Hematopoietic multipotent progenitor cell treated with erythropoietin and hydrocortisone succinate and interleukin-3 and kit ligand, for 6 days (in vitro differentiated cells): ENCODE measurements at places on chromosomes 2 and 18.

DNA sequence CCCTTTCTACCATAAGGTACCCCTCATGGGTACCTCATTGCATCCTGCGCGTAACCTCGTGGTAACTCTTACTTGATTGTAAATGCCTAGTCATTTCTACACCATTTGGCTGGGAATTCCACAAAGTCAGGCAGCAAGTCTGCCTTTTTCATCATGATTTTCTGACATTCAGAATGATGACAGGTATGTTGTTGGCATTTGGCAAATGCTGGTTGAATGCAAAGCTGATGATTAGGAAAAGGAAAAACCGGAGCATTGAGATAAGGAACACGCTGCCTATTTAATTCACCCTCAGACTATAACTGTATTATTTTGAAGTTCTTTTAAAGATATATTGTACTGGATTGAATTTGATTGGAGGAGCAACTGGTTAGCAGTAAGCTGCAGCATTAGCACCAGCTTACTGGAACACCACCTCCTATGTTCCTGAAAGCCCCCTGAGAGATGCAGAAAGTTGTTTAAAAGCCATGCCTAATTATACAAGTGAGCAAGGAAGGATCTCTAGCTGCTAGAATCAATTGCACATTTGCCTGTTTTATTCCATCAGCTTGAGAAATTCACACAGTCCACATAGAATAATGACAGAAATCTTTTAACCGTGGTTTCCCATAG is 520.1 kb downstream of the LRP1B start:
- no peak for DNase-seq

DNA sequence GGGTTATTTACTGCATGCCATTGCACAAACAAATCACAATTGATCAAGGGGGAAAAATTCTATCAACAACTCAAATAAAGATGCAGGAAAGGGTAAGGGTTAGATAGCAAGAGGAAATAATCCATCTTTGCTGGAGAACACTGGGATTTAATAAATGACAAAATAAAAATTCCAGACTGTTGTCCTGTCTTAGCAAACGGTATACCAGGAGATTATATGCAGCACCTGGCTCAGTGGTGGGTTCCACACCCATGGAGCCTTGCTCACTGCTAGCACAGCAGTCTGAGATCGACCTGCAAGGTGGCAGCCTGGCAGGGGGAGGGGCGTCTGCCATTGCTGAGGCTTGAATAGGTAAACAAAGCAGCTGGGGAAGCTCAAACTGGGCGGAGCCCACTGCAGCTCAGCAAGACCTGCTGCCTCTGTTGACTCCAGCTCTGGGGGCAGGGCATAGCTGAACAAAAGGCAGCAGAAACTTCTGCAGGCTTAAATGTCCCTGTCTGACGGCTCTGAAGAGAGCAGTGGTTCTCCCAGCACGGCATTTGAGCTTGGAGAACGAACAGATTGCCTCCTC is 296.5 kb upstream of the THSD7B start:
- DNase-seq, result no peak

- no peak for DNase-seq
Observed at GRCh38 chr18:34840256-34840826, 130.2 kb downstream of the DTNA start.

- no peak for DNase-seq
Observed at GRCh38 chr2:122634920-122635319, 879.5 kb downstream of the TSN start.

GRCh38 chr2:97957432-97958183 is 38.1 kb downstream of the TMEM131 start:
- no peak for DNase-seq

DNA sequence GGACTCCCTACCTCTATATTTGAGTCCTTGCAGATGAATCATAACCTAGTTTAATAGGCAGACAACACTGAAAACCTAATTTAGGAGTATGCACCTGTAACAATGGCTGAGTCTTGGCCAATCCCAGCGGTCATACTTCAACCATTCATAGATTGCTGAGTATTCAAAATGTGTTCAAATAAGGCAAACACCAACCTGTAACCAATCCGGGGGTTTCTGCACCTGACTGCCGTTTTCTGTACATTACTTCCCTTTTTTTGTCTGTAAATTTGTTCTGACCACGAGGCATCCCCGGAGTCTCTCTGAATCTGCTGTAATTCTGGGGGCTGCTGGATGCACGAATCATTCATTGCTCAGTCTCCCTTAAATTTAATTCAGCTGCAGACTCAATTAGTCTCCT is 338.6 kb downstream of the STK39 start:
- DNase-seq, result peak; percentile 3

- DNase-seq, result no peak
Observed at GRCh38 chr2:48423376-48423775, 106.6 kb upstream of the STON1 start.

- DNase-seq, result no peak
Observed at GRCh38 chr2:32716598-32716997, 88.7 kb downstream of the TTC27 start.

- no peak for DNase-seq
Observed at GRCh38 chr2:45706033-45706432, 54.6 kb downstream of the PRKCE start.

DNA sequence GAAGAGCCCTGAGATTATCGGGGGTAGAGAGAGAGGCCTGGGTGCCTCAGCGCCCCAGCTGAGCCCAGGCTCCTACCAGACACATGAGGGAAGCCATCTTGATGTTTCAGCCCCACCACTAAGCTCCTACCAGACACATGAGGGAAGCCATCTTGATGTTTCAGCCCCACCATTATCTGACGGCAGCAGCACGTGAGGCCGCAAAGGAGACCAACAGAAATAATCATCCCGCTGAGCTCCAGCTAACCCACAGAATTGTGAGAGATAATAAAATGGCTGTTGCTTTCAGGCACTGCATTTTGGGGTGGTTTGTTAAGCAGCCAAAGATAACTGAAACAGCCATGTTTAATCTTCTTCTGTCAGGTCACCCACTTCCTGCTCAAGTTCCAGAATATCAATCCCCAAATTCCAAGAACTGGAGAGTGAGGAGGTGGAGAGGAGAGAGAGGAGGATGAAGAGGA is 29.3 kb upstream of the SOS1 start:
- peak; percentile 89 for DNase-seq

DNA sequence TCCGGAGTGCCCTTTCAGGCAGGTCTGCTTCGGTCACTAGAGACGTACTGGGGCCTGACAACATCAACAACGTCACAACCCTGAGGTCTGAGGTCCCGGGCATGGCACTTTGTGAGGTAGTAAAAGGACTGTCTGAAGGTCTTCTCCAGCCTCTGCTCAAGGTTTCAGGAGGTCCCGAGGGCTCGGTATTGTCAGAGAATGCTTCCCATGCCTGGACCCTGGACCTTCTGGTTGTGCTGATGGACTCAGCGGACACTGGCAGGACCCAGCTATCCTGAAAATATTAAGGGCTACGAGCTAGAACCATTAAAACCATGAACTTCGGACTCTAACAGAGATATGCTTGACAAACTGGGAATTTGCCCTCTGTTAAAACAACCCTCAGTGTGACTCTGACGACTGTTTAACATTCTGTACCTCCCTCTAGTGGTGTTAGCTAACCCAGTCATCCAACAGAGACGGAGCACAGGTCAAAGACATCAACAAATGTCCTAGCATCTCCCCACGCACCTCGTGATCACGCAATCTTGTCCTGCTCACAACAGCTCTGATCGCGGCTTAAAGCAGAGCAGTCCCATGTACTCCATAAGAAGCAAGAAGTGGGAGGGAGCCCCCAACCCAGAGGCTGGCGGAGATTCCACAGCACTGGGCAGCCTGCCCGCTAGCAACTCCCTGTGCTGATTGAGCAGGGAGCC is 96.5 kb downstream of the CCDC93 start:
- peak; percentile 10 for DNase-seq

- peak; percentile 10 for DNase-seq
Observed at GRCh38 chr18:79498662-79499061, 102.9 kb downstream of the NFATC1 start.

DNA sequence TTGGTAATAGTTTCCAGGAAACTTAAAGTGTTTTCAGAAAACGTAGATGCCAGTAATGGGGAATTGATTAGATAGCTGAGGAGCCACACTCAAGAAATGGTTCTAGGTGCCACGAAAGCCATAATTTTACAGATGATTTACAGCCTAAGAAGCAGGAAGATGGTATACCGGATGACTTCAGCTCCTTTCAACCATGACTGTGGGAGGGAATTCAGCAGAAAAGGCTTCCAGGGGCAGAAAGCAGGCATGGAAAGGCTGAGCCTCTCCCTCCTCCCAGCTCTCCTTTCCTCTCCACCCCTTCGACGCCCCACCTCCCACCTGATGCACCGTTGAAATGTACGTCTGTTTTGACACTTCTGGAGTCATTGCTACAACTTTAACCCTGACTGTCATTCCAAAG is 68.6 kb upstream of the SMIM21 start:
- no peak for DNase-seq

GRCh38 chr2:186138845-186139244 is 347.2 kb upstream of the ZC3H15 start:
- DNase-seq, result no peak

GRCh38 chr2:233866479-233866878 is 1.7 kb downstream of the MSL3B start:
- no peak for DNase-seq

- DNase-seq, result peak; percentile 30
Observed at GRCh38 chr18:60182223-60182622, 190.4 kb downstream of the MC4R start.

DNA sequence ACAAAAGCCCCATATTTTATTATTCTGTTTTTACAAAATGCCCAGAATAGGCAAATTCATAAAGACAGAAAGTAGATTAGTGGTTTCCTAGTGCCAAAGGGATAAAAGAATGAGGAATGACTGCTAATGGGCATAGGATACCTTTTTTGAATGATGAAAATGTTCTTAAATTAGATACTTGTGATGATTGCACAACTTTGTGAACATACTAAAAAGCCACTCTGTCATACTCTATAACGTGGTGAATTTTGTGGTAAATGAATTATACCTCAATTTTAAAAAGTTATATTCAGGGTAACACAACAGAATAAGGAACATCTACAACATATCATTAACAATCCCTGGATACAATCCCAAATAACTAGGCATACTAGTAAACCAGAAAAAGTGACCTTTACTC is 9.1 kb upstream of the FBLN7 start:
- no peak for DNase-seq

GRCh38 chr18:72985686-72986085 is 117.9 kb upstream of the NETO1 start:
- no peak for DNase-seq

GRCh38 chr18:23673725-23674124 is 11.0 kb upstream of the ANKRD29 start:
- DNase-seq, result no peak

DNA sequence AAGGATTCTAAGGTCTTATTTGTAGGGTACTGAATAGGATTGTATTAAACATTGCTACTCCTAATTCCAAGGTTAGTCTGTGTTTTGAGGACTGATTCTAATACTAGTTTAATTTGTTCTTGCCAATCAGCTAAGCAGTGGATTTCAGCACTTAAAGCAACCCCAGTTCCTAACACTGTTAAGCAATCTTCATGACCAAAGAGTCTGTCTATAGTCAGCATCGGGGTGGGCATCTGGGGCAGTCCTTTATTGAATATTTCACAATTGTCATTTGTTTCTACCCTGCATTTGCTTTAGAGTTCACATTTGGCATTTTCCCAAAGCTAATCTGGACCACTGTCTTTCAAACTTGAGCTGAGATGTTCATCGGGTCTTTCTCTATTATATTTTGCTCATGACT is 248.0 kb upstream of the TANK start:
- DNase-seq, result no peak

DNA sequence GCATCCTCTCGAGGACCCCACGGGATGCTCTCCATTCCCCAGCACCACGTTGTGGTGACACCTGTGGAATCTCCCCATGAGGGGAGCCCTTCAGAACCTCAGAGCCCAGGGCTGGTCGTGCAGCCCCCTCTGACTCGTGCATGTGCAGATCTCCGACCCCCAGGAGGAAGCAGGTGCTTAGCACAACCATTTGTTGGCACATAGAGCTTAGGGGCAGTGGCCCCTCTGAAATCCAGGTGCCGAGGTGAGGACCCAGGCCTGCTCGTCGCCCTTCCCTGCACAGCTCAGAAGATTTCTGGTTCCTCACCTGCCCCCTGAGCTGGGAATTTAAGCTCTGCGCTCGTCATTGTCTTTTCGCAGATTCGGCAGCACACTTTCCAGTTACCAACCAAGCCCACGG is 1.3 kb upstream of the OTOS start:
- no peak for DNase-seq

DNA sequence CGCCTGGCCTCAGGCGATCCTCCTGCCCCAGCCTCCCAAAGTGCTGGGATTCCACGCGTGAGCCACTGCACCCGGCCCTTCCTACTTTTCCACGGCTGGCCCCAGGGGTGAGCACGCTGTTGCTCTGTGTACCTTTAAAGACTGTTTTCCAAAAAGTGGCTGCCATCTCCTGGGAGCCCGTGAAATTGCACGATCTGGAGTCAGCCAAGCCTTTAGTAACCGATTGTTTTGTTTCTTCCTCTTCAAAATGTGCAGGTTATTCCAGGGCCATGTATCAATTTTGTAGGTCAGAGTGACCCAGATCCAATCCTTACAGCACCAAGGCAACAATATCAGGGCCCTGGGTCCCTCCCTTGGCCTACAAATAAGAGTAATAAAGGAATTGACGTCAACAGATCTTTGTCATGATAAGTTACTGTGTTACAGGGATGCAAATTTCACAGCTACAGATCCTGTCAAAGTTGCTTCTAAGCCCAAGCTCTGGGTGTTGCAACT is 135.6 kb upstream of the ZNF236 start:
- peak; percentile 75 for DNase-seq

- DNase-seq, result no peak
Observed at GRCh38 chr18:31931163-31931885, 11.6 kb downstream of the TRAPPC8 start.

- DNase-seq, result no peak
Observed at GRCh38 chr18:12328179-12328823, 20.3 kb downstream of the TUBB6 start.

GRCh38 chr2:235091421-235091820 is 139.6 kb downstream of the SH3BP4 start:
- no peak for DNase-seq

GRCh38 chr18:55235094-55235461 is 275.8 kb upstream of the CCDC68 start:
- DNase-seq, result no peak
